ENCODE measurements at places on chromosomes 7 and 10.

DNA sequence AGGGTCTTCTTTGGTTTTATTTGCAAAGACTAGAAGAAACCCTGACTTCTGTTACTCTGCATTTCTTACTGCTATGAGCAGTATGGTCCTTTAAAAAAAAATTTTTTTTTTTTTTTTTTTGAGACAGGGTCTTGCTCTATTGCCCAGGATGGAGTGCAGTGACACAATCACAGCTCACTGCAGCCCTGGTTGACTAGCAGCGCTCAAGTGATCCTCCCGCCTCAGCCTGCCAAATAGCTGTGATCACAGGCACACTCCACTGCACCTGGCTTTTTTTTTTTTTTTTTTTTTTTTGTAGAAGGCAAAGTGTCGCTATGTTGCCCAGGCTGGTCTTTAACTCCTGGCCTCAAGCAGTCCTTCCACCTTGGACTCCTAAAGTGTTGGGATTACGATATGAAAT is 17.4 kb downstream of the CNNM2 start:
- no peak for DNase-seq

GRCh38 chr10:103967448-103968071 is 620 bp downstream of the SLK start:
- no peak for DNase-seq

DNA sequence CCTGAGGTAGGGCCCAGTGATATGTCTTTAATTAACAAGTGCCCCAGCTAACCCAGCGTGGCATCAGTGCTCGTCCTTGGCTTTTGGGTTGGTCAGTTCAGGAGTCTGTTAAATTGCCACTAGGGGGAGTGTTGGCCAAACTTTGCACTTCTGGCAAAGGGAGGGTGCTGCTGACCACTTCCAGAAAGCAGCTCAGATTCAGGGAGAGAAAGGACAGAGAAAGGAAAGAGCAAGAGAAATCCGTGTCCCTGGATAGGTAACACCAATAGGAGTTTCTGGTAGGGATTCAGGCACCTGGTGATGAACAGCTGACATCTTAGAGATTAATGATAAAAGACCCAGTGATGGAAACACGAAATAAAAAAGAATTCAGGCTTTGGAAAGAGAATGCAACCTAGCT is 243.1 kb upstream of the AOAH start:
- DNase-seq, result no peak

DNA sequence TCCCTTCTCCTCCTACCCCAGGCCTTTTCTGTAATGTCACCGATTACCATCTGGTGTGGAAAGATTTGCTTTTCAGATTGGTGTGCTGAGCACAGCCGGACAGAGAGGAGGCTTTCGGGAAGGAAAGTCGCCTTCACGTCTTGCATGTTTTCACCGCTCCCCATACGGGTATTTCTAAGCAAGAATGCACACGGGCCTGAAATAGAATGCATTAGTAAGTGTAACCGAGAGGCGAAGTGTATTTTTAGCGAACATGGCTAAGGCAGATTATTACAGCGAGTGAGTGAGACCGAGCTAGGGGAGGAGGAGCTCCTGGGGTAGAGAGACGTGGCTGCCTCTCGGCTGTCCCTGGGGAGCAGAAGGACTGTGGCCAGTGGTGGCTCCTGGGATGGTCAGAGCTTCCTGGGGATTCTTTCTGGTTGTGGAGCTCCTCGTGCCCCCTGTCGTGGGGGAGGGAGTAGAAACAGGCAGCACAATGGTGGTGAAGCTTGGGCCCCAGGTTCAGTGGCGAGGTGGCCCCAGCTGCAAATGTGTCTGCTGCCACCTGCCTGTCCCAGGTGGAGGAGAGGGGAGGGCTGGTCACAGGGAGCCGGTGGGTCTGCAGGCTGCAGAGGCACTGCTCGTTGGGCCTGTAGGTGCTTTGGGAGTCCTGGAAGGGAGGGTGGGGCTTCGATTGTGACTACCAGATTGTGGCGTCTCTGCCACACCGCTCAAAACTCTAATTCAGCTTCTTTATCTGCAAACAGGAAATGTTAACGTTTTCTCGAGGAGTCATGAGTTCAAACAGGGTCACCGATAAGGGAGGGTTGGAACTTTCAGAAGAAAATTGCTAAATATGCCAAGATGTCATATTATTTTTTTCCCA is 135.8 kb downstream of the CAMK1D start:
- DNase-seq, result peak; percentile 19

DNA sequence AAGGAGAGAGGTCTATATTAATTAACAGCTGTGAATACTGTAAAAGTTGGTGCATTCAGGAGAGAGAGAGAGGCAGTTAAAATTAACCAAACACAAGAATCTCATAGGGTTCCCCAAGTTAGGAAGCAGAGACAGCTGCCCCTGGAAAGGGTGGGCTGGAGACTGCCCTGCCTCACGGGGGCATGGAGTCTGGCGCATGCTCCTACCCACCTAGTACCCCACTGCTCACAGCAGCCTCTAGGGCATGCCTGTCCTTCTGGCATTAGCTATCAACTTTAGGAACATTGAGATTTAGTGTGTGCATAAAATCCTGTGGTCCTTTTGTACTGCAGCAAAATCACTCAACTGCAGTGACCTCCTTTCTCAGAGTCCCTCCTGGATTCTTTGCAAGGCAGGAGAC is 710.1 kb downstream of the SORCS3 start:
- no peak for DNase-seq

DNA sequence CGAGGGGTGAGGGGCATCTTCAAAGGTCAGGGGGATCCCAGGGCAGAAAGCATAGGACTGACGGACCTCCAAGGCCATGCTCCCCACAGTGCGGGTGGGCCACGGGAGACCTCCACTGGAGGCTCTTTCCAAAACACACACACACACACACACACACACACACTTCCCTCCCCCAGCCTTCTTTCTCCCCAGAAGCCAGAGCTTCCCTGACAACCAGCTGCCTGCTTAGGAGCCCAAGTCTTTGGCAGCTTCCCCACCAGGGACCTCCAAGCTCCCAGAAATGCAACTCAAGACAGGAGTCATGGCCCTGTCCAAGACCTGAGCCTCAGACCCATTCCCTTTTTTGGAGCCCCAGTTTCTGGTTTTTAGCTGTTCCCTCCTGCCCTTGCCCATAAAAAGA is 710 bp upstream of the C10orf105 start:
- DNase-seq, result no peak

- no peak for DNase-seq
Measured at GRCh38 chr7:32164341-32164996, 94.3 kb upstream of the PDE1C start.

DNA sequence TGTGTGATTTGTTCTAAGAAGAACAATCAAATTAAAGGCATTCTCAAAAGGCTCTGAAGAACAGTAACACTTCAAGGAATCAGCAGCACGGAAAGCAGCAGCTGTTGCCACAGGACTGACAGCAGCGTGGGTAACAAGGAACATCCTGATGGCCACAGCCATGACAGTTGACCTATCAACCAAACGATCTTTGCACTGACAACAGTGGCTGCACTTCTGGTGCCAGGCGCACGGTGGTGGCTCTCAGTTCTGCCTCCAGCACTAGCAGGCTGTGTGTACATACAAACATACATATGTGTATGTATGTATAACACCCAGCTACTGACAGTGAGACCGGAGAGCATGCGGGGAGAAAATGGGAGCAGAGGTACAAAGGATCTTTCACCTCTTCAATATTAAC is 114.1 kb downstream of the ZFAND4 start:
- no peak for DNase-seq

- no peak for DNase-seq
Measured at GRCh38 chr10:86855513-86855912, 99.1 kb downstream of the BMPR1A start.

- DNase-seq, result no peak
Measured at GRCh38 chr10:30155401-30155800, 96.0 kb upstream of the JCAD start.

DNA sequence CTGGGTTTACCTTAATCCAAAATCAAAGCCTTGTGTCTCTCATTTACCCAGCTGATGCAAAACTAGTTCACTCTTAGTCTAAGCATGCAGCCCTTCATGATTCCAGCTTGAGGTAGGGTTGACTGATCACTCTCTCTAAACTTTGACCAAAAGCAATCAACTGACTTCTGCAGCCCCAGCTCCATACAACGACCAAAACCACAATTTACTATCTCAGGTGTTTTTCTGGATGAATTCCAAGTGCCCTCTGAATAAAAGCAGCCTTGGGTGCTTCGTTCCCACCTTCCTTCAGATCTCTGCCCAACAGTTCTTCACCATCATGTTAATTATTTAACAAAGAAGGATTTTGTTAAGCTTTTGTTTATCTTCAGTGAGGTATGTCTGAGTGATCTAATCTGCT is 62.6 kb downstream of the CCDC6 start:
- no peak for DNase-seq

- DNase-seq, result peak; percentile 6
Measured at GRCh38 chr10:48608279-48608681, 3.4 kb upstream of the ARHGAP22 start.

DNA sequence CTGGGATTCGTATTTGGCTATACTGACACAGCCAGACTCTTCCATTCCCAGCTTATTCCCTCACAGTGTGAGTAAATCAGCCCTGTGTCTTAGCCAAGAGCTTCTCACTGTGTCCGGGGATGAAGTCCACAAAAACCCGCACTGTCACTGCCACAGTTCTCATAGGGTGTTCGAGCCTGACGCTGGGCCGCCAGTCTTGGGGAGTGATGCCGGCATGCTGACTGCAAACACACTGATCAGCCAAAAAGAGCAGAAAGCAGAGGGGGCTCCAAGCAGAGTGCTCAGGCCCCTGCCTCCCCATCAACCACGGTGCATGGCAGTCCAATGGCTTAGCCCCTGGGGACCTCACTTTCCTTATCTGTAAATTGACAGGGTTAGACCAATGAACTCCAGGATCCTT is 36.7 kb downstream of the C10orf143 start:
- no peak for DNase-seq

GRCh38 chr10:131982185-131982756 is 548 bp upstream of the BNIP3 start:
- no peak for DNase-seq

- DNase-seq, result no peak
Measured at GRCh38 chr7:8185926-8186683, 75.9 kb downstream of the ICA1 start.

DNA sequence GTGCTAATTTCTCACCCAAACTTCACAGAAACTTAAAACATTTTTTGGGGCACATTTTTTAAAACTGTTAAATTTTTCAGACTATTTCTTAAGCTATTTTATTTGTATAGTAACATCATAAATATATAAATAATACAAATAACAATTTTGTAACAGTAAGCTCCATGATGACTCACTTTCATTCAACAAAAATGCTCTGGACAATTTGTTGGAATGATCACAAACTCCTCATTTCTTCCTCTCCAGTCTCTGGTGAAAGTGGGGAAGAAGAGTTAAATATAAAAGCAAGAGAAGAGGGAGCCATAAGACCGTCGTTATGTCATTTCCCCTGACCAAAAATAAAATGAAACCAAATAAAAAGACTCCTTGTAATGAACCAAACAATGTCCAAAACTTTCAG is 162.4 kb downstream of the AGMO start:
- DNase-seq, result no peak

GRCh38 chr10:132847856-132848255 is 61.9 kb upstream of the NKX6-2 start:
- no peak for DNase-seq

DNA sequence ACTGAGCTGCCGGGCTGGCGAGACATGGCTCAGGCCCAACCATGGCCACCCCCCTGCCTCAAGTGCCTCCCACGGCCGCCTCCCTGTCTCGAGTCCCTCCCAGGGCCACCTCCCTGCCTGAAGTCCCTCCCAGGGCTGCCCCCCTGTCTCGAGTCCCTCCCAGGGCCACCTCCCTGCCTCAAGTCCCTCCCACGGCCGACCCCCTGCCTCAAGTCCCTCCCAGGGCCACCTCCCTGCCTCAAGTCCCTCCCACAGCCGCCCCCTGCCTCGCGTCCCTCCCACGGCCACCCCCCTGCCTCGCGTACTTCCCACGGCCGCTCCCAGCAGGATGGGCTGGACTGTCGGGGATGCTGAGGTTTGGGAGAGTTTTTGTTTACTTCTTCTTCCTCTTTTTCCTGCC is 462.5 kb downstream of the PTPRN2 start:
- no peak for DNase-seq

DNA sequence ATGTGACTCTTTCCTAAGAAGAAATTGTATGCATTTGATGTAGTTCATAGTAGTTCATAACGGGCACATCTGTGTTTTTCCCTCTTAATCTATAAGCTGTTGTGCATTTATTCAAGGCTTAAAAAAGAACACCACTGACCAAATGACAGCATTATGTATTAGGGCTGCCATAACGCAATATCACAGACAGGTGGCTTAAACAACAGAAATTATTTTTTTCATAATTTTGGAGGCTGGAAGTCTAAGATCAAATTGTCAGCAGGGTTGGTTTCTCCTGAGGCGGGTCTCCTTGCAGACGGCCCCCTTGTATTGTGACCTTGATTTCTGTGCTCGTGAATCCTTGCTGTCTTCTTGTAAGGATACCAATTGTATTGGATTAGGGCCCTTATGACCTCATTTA is 627 bp upstream of the SSMEM1 start:
- DNase-seq, result no peak

DNA sequence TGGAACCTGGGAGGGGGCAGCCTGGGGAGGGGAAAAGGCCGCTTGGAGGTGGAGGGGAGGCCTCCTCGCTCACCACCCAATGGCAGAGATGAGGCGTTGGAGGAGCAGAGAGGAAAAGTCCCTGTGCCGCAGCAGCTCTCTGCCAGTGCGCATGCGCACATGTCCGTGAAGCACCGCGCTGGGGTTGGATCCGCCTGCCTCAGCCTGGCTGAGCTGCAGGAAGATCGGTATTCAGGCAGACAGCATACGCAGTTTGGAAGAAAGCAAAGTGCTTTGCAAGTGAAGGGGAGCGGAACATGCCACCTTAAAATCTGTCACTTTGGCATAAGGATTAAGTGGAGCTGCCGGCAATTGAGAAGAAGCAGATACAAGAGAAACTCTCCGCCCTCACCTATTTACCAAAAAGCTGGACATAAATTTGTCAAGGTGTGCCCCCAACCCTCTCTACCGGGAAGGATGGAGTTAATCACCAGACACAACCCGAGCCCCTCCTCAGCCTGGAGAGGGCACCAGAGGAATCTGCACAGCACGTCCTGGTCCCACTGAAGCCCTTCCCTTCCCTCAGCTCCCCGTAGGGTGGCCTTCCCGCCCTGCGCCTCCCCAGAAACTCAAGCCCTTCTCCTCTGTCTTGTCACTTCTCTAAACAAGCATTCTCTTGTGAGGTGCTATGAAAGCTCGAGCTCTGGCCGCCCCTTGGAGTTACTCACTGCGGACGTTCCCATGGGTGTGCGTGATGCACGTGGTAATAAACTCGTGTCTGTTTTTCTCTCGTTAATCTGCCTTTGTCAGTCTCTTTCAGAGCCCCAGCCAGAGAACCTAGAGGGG is 32.2 kb upstream of the TMEM72 start:
- peak; percentile 63 for DNase-seq

- no peak for DNase-seq
Measured at GRCh38 chr10:11687357-11687771, 54.8 kb upstream of the ECHDC3 start.
